Activated T-cell treated with anti-CD3 and anti-CD28 coated beads, Interleukin-2, amount 50 U/mL, for 1 hour (primary cell): ENCODE measurements at places on chromosomes 7 and 10.

DNA sequence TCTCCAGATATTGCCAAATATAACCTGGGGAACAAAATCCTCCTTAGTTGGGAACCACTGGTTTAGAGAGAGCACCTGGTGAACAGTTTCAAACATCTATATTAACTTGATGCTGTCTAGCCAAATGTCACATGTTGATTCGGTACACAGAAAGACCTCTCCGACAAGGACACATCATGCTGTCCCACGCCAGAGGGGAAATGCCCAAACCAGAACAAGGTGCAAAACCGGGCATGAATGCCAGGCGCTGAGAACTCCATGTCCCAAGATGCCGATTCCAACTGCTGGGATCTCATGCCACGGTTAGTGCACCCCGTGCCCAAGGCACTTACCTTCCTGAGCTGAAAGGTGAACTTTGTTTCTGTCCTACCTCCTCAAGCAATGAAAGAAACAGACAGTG lies 100.8 kb downstream of the SFMBT2 start:
- no peak for DNase-seq

- no peak for DNase-seq
These were observed 44.9 kb downstream of the AKR1B15 start for GRCh38 chr7:134593530-134594392.

- no peak for DNase-seq
These were observed 12.4 kb downstream of the SMKR1 start for GRCh38 chr7:129514683-129515082.

DNA sequence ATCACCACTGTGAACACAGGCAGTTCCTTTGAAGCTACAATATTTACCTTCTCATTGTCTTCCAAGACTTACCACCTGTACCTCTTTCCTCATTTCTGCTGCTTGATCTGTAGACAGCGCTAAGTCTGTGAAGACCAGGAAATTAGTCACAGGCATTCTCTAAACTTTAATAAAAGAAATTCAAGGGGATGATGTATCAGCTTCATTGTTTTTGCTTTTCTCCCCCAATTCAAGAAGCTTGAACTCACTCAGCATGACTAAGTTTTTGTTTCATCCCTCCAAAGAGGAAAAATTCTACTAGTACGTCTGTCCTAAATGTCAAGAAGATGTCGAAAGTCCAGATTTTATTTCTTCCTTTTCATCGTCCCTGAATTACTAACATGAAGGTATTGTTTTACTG lies 75.3 kb upstream of the PPP1R9A start:
- DNase-seq = no peak

GRCh38 chr10:74634995-74635536 lies 191.3 kb upstream of the KAT6B start:
- no peak for DNase-seq

DNA sequence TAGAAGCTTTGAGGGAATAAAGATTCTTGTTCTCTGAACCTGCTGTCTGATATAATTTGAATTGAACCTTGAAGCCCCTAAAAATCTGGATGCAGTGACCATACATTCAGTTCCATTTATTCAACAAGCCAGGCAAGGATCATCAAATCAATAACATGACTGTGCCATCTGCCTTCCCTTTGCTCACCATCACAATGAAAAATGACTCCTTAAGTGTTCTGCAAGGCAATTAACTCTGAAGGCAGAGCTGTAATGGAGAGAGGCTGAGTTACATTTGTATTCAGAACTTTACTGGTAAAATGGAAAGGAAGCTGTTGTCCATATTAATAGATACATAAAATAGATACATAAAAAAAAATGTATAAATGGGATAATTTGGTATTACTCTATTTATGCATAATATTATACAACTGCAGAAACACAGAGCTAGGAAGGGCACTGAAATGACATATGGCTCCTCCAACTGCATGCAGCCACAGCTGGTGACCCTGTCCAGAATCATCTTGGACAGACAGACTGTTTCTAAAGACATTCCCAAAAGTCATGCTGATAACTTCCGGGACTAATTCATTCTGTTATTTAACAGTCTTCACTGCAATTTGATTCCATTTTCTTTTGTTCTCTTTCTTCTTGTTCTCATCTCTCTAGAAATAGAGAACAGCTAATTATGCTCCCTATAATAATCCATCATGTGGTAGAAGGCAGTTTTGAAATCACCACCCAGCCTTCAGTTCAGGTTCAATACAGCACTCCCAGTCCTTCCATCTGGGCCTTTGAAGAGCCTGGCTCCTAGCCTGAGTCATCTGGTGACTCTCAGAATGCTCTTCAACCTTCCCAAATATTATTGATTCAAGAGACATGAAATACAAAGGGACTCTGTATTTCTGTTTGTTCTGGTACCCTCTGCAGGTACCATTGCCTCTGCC lies 412.6 kb downstream of the GFRA1 start:
- no peak for DNase-seq

DNA sequence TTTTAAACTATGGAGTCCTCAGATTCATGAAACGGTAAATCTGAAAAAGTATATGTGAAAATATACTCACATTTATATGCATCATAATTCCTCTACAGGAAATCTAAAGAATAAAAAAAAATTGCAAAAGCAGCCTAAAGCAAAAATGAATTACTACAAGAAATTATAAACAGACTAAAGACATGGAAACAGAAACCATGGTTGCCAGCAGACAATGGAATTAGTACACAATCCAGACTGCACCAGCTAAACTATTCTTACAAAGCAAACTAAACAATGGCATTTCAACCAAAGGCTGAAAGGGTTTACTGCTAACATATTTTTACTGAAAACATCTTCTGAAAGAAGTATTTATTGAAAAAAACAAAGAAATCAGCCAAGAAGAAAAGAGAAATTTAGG lies 51.6 kb downstream of the COL28A1 start:
- DNase-seq = no peak

- peak; percentile 4 for DNase-seq
These were observed 37.6 kb downstream of the KCNH2 start for GRCh38 chr7:150940431-150941102.

- DNase-seq = no peak
These were observed 33.9 kb upstream of the XPNPEP1 start for GRCh38 chr10:109957092-109957797.

- DNase-seq = no peak
These were observed 69.0 kb downstream of the DKK1 start for GRCh38 chr10:52383088-52383487.

DNA sequence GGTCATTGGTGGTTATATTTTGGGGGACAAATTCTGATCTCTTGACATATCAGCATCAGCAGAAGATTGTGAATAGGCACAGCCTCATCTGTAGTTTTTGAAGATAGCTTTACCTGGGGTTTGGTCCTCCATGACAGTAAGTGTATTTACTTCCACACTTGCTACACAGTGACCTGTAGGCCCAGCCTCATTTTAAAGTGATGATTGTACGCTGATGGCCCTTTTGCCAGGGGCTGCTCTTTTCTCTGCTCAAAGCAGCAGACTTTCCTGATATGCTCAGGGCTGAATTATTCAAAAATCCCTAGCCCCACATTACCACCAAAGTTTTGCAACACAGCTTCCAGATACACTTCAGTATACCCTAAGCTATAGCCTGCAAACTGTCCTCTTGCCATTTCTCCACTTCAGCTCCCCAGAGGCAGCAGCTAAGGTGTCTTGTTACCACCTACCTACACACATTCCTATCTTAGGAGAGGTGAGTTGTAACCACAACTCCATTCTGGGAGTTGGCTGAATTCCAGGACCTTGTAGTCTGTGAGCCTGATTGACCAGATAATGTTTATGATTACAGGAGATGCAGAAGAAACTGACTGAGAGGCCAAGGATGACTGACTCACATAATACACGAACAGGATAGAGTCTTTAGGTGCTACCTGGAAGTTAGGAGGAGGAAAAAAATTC lies 6.0 kb downstream of the ASB4 start:
- no peak for DNase-seq

DNA sequence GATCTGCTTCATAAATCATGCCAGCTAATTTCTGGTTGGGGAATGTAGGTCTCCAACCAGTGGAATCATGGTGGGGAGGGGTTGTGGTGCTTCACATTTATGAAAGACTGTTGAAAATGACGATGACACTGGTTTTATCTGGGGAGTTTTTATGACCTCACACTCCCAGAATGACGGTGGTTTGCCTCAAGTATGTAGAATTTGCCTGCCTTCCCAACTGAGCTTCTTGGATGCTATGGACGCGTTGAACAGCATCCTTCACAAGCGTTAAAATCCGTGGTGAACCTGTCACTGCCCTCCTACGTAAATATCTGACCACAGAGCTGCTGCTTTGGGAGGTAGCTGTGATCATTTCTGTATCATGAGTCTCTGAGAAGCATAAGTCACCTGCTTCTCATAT lies 3.3 kb downstream of the INSYN2A start:
- no peak for DNase-seq

DNA sequence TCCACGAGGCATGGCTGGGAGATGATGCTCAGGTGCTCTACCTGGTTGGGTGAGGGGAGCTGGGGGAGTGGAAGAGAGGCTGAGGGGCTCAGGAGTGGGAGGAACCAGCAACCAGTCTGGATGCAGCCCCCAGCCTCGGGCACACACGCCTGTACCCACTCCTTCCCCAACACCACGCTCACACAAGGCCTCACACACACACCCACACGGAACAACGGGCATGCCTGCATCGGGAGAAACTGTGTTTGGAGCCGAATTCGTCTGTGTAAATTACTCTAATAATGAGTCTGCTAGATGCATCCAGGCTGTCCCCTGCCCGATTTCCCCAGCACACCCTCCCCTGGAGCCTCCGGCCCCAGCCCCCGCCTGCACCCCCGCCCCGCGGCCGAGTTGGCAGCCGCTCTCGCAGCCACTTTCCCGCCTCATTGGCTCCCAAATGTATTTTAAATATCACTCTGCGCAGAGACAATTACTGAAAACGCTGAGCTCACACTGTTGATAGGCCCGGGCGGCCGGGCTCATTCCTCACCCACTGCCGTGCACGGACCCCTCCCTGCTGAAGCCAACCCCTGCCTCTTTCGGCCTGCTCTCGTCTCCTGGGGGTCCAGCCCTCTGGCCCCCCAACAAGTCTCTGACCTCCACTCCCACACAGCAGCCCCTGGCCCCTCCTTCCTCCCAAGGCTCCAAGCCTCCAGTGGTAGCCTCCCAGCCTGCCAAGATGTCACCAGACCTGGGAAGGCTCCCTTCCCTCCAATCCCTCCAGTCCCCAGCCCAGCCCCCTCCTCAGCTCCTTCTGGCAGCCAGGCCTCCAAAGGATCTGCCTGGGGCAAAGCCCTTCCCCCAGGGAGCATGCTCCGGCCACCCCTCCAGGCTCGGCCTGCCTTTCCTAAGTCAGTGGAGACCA lies 11.1 kb downstream of the H2BK1 start:
- no peak for DNase-seq

- DNase-seq = peak; percentile 54
These were observed 104.0 kb downstream of the SLIT1 start for GRCh38 chr10:97081621-97082235.

GRCh38 chr10:110556296-110556695 lies 11.2 kb upstream of the SMC3 start:
- DNase-seq = no peak

DNA sequence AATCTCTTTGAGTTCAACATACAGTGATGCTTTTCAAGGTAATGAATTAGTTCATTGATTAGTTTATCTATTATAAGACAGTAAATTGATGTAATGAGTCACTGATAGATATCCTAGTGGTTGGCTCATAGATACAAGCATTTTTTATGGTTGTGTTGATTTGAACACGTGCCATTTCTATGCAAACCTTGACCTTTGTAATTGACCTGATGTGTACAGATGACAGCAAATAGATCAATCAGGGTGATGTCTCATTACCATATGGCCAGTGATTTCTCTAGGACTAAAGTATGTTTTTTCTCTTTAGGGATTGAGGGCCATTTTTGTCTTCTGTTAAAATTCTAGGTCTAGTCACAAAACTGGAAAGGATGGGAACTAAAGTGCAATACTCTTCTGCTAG lies 760.3 kb upstream of the GALNT17 start:
- no peak for DNase-seq

GRCh38 chr10:61835946-61836887 lies 65.3 kb upstream of the ARID5B start:
- no peak for DNase-seq

GRCh38 chr10:93818086-93818485 lies 60.4 kb downstream of the LGI1 start:
- DNase-seq = no peak

DNA sequence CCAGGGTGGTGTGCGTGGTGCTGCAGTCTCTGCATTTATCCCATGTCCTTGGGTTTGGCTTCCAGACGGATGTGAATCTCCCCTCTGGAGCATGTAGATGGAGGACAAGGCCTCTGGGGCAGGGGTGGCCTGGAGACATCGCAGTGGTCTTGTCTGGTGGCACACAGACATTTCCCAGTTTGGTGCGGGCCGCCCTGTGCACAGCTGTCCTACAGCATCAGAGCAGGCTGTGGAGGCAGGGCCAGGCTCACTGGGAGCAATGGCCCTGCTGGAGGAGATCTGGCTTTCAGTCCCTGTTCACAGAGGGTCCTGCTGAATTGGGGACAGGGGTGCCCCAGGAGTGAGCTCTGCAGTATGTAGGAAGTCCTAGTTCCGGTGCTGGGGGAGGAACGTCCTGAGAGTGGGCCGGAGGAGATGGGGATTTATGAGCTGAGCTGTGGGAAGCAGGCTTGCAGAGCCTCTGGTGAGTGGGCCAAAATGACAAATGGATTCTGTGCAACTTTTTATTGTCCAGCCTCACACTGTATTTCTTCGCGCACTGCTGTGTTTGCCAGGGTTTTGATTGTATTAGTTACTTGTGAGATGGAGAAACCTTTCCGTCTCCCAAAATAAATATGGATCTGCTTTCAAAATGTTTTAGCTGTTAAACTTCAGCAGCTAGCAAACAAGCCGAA lies 40.3 kb downstream of the MGMT start:
- DNase-seq = no peak

DNA sequence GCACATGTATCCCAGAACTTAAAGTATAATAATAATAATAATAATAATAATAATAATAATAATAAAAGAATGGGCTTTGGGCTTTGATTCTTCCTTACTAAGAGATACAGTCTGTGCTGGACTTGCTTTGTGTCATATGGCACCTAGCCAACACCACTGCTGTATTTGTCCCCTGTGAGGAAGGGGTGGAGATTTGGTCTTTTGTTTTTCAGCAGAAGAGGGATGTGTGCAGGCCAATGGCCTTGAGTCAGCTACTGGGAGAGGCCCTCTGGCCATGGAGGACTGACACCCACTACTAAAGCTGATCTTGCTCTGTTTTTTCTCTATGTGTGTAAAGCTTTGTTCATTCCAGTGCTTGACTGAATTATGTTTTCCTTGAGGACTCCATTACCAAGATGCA lies 573.0 kb upstream of the PCDH15 start:
- DNase-seq = no peak

DNA sequence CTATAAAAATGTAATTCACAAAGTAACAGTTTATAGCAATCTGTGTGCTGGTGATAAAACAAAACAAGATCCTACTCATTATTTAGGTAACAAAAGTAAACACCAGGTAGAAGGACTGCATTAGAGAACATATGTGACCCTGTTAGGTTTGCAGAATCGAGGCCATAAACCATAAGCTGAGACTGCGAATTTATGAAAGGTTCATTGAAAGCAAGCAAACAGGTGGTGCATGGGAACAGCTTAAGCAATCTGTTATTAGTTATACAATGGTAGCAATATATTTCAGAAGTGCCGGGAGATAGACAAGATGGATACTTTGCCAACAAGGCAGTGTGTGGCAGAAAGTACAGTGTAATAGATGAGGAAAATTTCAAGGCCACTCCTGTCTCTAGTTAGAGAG lies 23.5 kb upstream of the FAM133B start:
- no peak for DNase-seq

GRCh38 chr10:126434235-126434634 lies 46.0 kb upstream of the ADAM12 start:
- no peak for DNase-seq
